Stomach (tissue), 19 donors: ENCODE measurements at places on chromosomes 5 and 9.
A peak's percentile ranks its signal among the peaks of the same experiment; 100 is the strongest.

DNA sequence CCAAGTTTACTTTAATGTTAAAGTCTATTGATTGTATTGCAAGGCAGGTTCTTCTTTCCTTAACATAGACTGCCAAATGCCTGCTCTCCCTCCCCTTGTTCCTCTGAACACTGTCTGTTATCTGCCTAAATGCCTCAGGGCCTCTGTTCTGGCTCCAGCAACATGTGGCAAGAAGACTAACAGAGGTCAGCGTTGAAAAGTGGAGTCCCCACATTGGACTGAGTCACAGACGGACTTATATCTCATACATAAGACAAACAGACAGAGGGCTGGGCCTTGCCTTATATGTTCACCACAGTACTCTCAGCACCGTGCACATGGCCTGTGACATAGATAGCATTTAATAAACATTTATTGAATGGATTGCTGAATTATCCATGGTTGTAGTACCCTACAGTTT is 91.4 kb downstream of the TSSK1B start:
- no peak for DNase-seq

DNA sequence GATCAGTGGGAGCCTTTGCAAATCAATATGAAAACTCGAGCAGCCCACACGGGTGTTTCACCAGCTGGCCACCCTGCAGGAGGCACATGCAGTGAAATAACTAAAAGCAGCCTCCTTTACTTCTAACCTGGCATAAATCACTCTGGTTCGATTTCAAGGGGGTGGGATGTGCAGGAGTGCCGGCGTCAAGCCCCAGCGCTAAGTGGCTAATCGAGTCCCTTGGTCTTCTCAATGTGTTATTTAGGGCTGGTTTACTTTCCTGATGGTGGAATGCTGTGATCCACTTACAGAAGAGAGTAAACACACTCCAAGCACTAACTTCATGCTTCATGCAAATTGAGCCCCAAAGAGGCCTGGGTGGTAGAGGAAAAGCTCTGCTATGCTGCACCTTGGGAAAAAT is 109.4 kb downstream of the TMEM174 start:
- no peak for DNase-seq

- DNase-seq, result no peak
Observed at GRCh38 chr5:107272954-107273353, 397.8 kb downstream of the EFNA5 start.

- DNase-seq, result no peak
Observed at GRCh38 chr9:135068776-135069415, 18.6 kb upstream of the OLFM1 start.

DNA sequence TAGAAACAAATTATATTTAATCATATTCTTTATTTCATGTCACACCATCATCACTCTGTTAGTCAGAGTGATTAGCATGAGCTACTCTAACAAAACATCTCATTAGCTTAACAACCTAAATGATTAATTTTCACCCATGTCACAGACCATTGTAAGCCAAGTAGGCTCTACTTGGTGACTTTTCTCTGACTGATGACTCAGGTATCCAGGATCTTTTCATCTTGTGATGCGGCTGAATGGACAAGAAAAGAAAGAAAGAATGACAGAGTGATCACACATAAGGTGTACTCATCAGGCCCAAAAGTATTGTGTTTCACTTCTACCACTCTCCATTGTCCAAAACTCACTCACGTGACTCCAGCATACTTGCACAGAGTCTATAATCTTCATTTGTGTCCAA is 299.3 kb downstream of the ANXA1 start:
- DNase-seq, result no peak

DNA sequence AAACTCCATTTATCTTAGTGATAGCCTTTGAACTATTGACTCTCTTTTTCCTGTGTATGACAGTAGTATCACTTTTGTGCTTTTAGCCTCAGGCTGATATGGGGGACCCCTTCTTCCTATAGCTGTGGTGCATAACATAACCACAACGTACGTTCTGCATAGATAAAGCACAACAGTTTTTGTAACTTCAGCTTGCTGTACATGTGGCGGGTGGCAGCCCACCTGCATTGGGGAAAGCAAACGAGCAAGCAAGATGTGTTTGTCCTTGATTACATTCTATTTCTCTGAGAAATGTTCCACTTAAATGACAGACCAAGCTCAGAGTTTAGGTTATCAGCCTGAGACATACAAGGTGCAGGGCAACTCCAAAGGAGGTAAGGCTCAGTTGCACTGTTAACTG is 309.4 kb downstream of the KDM4C start:
- no peak for DNase-seq

- no peak for DNase-seq
Observed at GRCh38 chr9:87226896-87227295, 270.8 kb upstream of the DAPK1 start.

DNA sequence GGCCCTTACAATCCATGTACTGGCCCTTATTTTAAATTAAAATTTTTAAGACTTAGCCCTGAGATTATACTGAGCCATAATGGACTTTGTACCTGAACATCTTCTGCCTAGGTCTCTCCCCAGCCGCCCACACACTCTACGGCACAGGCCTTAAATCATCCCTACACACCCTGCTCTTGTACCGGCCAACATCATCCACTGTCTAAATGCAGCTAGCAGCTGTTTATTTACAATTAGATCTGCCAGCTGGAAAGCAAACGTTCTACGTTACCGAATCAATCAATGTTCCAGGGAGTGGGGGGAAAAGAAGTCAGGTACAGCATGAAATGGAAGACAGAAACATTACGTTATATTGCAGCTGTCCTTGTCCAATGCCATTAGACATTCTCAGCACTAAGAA is 88.4 kb upstream of the GRAMD2B start:
- DNase-seq, result peak; percentile 51

- no peak for DNase-seq
Observed at GRCh38 chr5:125390326-125390725, 643.9 kb upstream of the ZNF608 start.
